Smooth muscle cell of trachea (primary cell): ENCODE measurements at places on chromosomes 12 and 14. TPM values are rescaled to one million over a fixed set of nuclear protein-coding genes. Genes with fewer than 3 reads are reported as not detected.

The VSX2 gene
- not detected in 2 replicates for total RNA-seq

The CSRP2 gene
- 6.0 and 10.8 TPM in 2 replicates for total RNA-seq

The TEP1 gene
- total RNA-seq: 23.7 and 25.5 TPM in 2 replicates

The PYGL gene
- total RNA-seq: 63.3 and 90.3 TPM in 2 replicates

The TPPP2 gene
- total RNA-seq: under 0.01 TPM in 1 of 2 replicates, not detected in the other

The AEBP2 gene
- total RNA-seq: 20.3 and 33.6 TPM in 2 replicates

The ADAM21 gene
- 0.99 and 1.5 TPM in 2 replicates for total RNA-seq

The NEUROD4 gene
- total RNA-seq: not detected in 2 replicates

The TAS2R19 gene
- total RNA-seq: 4.5 and 9.6 TPM in 2 replicates

The CACNB3 gene
- 41.6 and 62.4 TPM in 2 replicates for total RNA-seq

The DNAI7 gene
- 0.17 and 0.29 TPM in 2 replicates for total RNA-seq

The DERA gene
- total RNA-seq: 46.0 and 86.7 TPM in 2 replicates
